NCI-H510A treated with DMSO at 0.1 percent for 48 hours (cell line): ENCODE measurements at places on chromosomes 4 and X.

DNA sequence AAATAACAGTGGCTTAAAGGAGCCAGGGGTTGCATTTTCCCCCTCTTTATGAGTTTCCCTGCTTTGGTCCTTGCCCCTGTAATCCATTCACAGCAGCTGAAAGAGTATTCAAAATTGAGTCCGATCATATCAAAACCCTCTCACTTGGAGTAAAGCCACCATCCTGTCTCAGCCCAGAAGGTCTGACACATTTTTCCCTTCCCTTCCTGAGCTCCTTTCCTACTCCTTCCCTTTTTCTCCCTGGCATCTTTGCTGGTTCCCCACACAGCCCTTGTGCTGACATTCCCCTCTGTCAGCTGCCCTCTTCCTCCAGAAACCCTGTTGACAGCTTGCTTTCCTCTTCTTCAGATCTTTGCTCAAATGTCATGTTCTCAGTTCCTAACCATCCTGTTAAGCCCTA, 295.6 kb downstream of the EVC2 start:
- no peak for DNase-seq

GRCh38 chr4:113113151-113113550, 63.7 kb downstream of the ANK2 start:
- DNase-seq: peak; percentile 27

DNA sequence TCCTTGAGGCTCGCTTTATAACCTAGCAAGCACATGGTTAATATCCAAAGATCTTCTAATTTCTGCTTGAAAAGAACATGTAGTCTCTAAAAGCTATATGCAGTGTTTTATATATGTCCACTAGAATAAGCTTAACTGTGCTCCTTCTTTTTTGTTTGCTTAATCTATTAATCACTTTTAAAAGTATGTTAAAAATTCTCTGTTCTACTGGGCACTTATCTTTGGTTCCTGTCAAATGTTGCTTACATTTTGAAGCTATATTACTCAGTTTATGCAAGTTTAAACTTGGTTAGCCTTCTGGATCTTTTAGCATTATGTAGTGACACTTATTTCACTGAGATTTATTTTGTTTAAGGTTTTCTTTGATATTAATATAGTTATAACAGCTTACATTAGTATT, 32.5 kb downstream of the MAOA start:
- DNase-seq: no peak

- DNase-seq: peak; percentile 11
These were observed 721 bp upstream of the MAOA start for GRCh38 chrX:43655151-43656004.

DNA sequence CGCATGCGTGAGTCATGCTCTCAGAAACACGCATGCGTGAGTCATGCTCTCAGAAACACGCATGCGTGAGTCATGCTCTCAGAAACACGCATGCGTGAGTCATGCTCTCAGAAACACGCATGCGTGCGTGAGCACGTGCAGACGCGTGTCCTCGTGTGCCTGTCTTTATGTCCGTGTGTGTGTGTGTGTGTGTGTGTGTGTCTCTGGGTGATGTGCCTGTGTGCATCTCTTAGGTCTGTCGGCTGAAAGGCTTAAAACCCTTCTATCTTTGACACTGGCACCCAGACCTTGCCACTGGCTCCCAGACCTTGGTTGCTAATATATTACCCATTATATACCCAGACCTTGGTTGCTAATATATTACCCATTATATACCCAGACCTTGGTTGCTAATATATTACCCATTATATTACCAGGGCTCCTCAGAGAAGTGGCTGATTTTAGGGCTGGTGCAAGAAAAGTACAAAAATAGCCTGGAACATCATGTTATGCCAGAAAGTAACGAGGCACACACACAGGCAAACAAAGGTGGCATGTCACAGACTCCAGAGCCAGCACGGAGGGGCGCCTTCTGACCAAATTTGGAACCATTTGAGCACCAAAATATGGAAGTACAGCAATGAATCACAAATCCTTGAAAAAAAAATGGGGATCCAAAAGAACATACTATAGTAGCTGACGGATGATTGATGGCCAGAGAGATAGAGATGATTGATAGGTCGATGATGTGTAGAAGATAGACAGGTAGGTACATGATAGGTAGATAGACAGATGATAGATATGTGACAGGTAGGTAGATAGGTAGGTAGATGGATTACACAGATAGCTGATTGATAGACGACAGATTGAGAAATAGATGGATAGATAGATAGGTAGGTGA, 19.2 kb upstream of the ADRA2C start:
- DNase-seq: no peak

GRCh38 chrX:53746718-53747117, 60.2 kb upstream of the HUWE1 start:
- DNase-seq: no peak

- DNase-seq: no peak
These were observed 32.0 kb downstream of the GPRIN3 start for GRCh38 chr4:89275587-89275986.

- peak; percentile 69 for DNase-seq
These were observed 314.1 kb downstream of the STK32B start for GRCh38 chr4:5365071-5366008.

GRCh38 chrX:40117715-40118285, 20.0 kb upstream of the BCOR start:
- no peak for DNase-seq

- peak; percentile 9 for DNase-seq
These were observed 84.9 kb upstream of the TBL1X start for GRCh38 chrX:9379697-9380551.

DNA sequence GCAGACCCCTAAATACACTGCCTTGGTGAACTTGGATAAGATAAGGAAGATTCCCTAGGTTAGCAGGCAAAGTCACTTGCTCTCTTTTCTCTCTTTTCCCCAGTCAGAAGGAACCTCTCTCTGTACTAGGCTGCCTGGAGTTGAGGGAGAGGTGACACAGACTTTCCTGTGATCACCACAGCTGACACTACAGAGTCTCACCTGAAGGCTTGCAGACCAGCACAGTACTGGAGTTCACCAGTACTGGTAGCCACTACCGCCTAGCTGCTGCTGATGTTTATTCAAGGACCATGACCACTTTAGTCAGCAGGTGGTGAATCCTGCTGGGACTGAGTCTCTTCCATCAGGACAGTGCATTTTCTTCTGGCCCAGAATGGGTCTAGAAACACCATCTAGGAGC, 63.3 kb downstream of the PTPN13 start:
- DNase-seq: peak; percentile 21

DNA sequence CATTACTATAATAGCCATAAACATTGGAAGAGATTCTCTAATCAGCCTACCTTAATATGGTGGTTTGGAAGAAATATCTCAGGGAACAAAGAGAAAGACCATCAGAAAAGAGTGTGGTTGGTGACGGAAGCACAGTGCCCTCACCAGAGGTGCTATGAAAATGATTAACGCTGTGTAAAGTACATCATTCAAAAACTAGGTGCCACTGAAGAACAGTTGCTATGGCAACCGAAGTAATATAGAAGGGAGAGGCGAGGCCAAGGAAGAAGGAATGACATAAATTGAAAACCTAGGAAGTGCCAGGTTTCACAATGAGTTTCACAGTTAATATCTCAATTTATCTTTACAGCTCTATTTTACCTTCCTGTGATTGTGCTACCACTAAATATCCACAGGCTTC, 57.0 kb upstream of the ARSJ start:
- no peak for DNase-seq

DNA sequence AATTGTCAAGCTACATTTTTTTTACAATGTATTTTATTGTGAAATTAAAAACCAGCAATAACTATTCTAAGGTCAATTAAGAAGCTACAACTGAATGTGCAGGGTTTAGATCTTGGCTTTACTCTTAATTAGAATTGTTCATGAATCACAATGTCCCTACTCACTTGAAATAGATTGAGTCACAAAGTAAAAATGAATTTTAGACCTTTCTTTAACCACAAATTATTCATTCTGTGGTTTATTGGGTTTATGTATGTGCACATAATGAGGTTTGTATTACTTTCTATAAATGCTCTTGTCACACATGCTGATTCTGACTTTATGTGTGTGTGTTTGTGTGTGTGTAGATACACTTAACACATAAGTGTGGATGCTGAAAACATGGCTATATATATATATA, 647.0 kb upstream of the AADAT start:
- no peak for DNase-seq

- DNase-seq: no peak
These were observed 162.0 kb upstream of the WDFY3 start for GRCh38 chr4:85128246-85129204.

GRCh38 chr4:124904723-124905388, 192.3 kb upstream of the ANKRD50 start:
- DNase-seq: peak; percentile 57

DNA sequence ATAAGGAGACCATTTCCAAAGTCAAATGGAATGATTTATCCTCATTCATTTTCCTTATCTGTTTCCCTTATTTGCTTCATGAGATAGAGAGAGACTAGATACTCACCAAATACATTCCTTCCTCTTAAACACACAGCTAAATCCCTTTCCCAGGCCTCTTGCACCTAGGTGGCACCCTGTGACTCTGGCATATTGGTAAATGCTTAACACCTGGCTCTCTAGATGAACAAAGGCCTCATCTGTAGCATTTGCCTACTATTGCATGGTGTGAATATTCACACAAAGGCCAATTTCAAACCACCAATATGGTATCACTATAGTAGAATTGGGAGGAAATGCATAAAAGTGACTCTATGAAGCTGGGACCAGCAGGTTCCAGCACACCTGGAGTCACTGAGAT, 22.1 kb upstream of the SLC10A4 start:
- DNase-seq: no peak

DNA sequence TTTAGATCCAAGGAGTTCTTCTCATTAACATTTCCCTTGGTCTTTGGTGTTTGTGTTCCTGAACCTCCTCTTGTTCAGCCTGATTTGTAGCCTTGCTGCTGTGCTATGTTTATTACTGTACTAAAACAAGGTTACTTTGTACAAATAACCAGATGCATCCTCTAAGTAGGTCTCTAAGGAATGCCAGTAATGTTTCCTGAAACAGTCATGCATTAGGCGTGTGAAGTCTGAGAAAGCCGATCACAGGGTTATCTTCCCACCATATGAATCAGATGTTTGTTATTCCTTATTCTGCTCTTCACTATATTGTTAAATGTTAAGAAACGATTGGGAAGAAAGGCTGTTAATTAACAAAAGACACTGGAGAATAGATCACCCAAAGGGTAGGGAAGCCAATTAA, 66.9 kb downstream of the GALNTL6 start:
- no peak for DNase-seq

- no peak for DNase-seq
These were observed 61.6 kb upstream of the PRPS1 start for GRCh38 chrX:107566604-107567262.

- no peak for DNase-seq
These were observed 7.8 kb downstream of the TMEM156 start for GRCh38 chr4:39024311-39024865.

DNA sequence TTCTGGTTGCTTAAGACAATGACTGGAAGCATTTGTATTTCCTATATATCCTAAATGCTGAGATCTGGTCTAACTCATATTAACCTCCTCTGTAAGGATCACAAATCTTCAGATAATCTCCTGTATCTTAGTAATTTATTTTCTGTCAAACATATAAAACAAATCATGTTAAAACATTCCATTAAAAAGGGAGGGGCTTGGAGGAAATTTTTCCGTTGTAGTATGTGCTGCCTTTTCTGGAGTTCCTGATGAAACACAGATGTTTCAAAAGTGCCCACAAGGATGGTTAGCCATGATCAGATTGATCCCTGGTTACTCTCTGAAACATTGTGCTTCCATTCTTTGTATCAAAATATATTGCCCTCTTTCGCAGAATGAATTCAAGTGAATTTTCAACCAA, 182.1 kb downstream of the TENM3 start:
- no peak for DNase-seq

DNA sequence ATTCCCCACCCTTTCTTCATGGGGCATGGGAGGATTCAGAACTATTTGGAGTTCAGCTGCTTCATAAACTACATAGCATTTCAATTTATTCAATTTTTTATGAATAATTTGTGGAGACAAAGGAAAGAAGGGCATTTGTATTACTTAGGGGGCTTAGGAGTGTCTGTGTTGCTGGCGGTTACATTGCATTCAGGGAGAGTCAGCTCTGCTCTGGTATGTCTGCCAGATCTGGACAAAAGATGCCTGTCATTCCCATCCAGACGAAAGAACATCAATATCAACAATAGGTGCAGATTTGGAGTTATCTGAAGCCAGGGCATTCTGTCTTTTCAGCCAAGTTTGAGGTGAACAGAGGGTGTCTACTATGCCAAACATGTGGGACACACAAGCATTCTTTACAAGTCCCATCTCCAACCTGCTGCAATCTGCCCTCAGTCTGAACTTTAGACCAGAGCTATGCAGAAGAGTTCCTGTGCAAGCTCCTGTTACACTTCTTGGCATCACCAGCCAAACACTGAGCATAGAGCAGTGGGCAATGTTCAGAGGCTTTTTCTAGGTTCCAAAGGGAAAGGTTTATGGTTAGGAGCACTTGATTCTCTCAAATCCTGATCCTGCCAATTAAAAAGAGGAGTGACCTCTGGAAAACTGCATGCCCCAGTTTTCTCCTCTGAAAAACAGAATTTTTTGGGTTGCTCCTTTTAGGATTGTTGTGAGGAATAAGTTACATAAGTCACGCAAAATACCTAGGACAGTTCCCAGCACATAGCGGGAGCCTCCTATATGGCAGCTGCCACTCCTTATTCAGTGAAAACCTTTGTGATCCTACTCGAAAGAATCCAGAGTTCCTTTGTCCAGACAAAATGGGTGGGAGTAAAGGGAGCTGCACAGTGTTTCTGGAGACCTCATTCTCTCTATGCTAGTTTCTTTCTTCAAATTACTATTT, 719.5 kb upstream of the SLIT2 start:
- no peak for DNase-seq

- no peak for DNase-seq
These were observed 11.4 kb upstream of the NKRF start for GRCh38 chrX:119617517-119618164.

DNA sequence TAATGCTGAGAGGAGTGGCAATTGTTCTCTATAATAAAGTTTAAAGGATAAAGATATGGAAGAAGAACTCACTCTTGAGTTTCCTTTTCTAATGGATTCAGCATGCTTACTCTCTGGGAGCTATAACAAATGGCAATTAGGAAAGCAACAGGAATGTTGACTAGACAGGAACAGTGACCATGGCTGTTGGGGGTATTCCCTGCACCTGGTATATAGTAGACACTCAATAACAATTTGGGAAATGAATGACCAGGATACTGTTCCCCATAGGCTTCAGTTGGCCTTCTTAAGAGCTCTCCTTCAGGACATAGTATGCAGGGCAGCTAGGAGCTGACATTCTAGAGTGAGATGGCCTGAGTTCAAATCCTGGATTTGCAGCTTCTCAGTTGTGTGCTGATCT, 1.8 kb downstream of the LIMCH1 start:
- no peak for DNase-seq

GRCh38 chr4:138446456-138446855, 204.3 kb upstream of the SLC7A11 start:
- no peak for DNase-seq

DNA sequence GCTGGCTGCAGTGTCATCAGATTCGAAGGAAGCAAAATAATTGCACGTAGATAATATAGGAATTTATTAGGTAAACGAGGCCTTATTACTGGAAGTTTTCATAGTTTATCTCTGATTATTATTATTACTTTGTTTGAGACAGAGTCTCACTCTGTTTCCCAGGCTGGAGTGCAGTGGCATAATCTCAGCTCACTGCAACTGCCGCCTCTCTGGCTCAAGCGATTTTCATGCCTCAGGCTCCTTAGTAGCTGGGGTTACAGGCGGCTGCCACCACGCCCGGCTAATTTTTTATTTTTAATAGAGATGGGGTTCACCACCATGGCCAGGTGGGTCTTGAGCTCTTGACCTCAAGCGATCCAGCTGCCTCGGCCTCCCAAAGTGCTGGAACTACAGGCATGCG, 12.5 kb downstream of the CLCN3 start:
- DNase-seq: no peak

- no peak for DNase-seq
These were observed 85.9 kb downstream of the PRKX start for GRCh38 chrX:3627594-3627993.
